ENCODE measurements at places on chromosomes 2 and 18.
A peak's percentile ranks its signal among the peaks of the same experiment; 100 is the strongest.

GRCh38 chr18:79064228-79064627 is 5.0 kb upstream of the ATP9B start:
- DNase-seq = no peak

DNA sequence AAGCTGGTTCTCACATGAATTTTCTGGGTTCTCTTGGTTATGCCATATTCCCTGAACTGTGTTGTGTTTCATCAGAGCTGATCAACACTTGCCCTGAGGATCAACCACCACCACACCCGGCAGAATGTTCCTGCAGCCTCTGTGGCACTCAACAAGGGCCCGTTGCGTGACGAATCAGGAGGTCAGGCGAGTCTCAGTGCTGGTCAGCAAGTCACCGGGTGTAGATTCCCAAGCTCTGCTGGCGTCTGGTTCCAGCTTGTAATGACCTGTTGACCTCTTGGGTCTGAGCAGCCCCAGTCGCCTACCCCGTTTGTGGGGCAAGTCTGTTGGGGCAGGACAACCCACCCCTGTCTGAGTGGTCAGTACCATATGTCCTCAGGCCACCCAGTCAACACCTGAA is 46.0 kb downstream of the ADCY3 start:
- no peak for DNase-seq

GRCh38 chr2:238929242-238930081 is 81.6 kb downstream of the TWIST2 start:
- DNase-seq = no peak

DNA sequence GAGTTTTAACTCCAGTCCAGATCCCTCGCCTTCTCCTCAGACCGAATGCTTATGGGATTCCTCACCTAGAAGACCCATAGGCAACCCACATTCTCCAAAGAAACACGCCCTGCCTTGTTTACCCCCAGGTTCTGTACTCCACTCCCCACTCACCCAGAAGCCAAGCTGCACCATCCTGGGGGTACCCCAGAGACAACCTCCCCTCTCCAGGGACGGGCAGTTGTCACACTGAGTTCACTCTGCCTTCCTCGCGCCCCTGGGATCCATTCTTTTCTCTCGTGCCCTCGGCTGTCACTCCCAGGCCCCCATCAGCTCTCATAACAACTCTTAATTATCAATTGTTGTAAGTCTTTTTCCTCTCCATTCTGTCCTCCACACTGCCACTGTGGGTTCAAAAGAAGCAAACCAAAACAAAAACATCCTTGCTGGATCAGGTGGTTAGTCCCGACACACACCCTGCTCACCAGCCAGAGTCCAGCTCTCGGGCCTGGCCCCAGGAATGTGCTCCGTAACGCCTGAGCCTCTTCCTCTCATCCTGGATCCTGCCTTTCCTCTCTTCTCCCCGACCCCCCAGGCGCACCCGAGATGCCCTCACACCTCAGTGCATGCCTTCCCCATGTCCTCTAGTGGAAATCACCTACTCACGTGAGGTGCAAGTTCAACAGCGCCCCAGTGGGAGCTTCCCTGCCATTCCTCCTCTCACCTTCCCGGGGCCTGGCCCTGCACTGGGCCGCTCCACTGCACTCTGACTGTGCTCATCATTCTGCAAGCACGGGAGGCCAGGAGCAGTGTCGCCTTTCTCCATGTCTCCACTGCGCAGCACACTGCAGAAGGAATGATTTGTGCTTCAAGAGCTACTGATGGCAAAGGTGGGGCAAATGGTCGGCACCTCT is 20.7 kb downstream of the COX7A2L start:
- no peak for DNase-seq

DNA sequence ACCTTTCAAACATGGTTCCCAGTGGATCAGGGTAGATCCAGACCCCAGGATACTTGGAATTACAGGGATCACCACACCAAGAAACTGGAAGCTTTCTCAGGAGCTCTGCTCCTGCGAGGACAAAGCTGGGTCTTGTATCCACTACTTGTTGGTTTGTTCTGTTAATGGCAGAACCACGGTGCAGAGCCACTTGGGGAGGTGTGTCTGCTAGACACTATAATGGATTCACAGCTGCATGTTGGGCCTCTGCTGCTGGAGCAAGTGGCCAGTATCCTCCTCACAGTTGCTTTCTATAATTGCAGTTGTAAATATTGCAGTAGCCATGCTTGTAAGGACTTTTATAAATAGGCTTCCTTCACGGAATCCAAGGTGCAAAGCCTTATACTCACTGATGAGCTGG is 12.9 kb downstream of the FOSL2 start:
- no peak for DNase-seq

GRCh38 chr2:120108749-120109148 is 95.9 kb downstream of the EPB41L5 start:
- no peak for DNase-seq

DNA sequence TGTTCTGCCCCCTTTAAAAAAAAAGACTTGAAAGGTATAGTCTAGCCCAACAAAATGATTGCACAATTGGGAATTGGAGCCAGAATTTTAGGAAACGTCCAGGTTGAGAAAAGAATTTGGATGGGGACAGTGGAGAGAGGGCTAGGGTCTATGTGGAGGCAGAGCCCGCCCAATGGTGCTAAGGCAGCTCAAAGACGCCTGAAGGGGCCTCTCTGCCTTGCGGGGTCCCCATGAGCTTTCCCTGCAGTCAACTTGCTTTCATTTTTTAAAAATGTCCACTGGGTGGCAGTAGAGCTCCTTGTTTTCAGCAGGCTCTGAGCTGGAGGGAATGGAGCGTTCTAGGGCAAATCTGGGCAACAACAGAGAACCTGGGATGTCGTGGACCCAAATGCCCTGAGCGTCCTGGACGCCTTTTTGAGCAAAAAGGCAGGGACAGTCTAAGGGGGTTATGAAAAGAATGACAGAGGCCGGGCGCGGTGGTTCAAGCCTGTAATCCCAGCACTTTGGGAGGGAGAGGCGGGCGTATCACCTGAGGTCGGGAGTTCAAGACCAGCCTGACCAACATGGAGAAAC is 40.2 kb upstream of the ITM2C start:
- DNase-seq = peak; percentile 8

DNA sequence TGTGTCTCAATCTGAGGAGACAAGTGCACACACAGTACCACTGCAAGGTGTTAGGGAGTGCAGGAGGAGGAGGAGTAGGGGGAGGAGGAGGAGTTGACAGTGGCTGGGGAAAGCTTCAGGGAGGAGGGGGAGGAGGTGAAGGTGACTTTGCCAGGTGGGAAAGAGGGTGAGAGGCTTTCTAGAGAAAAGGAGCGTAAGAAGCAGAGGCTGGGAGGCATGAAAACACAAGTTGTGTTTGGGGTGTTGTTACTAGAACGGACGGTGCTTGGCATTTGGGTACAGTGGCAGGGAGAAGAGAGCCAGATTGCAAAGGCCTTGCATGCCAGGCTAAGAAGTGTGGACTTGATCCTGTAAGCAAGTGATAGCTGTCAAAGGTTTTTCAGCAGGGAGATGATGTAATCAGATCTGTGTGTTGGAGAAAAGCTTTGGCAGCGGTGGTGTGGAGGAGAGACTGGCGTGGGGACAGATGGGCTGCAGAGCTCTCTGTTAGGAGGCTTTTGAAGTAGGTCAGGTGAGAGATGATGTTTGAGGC is 16.2 kb downstream of the TANC1 start:
- DNase-seq = no peak

- no peak for DNase-seq
These were observed 1.3 kb downstream of the USP34 start for GRCh38 chr2:61469424-61470121.

- DNase-seq = no peak
These were observed 31.7 kb downstream of the L3MBTL4 start for GRCh38 chr18:6382963-6383362.

GRCh38 chr2:95316466-95317122 is 19.4 kb downstream of the KCNIP3 start:
- DNase-seq = no peak

- DNase-seq = no peak
These were observed 60.9 kb downstream of the AAK1 start for GRCh38 chr2:69582582-69583176.

DNA sequence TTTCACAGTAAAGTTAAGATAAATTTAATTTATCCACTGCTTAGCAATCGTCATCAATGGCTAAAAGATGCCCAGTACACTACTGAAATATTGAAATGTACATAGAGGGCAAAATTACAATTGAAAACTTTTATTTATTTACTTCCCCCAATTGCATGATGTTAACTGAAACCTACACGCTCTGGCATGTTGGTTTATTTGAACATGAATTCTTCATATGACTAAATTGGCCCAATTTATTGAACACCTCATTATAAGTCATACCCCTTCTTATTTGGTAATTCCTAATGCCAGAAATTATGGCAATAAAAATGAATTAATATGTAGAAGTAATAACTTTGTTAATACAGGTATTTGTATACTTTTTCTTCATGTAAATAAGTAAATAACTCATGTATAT is 183.0 kb upstream of the ZC3H15 start:
- DNase-seq = no peak

GRCh38 chr2:43127208-43127940 is 99.0 kb downstream of the ZFP36L2 start:
- peak; percentile 98 for DNase-seq

GRCh38 chr2:96787411-96787810 is 26.7 kb downstream of the CNNM4 start:
- DNase-seq = no peak

GRCh38 chr18:23910032-23910431 is 104.5 kb upstream of the TTC39C start:
- no peak for DNase-seq

DNA sequence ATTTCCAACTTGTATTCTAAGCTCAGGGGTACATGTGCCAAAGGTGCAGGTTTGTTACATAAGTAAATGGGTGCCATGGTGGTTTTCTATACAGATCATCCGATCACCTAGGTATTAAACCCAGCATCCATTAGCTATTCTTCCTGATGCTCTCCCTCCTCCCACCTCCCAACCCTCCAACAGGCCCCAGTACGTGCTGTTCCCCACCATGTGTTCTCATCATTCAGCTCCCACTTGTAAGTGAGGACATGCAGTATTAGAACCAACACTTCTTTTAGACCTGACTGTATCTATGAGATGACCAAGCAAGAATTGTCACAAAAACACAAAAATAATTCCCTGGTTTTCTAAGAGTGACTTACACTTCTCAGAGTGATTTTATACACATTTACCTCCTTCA is 83.0 kb downstream of the VIT start:
- no peak for DNase-seq

DNA sequence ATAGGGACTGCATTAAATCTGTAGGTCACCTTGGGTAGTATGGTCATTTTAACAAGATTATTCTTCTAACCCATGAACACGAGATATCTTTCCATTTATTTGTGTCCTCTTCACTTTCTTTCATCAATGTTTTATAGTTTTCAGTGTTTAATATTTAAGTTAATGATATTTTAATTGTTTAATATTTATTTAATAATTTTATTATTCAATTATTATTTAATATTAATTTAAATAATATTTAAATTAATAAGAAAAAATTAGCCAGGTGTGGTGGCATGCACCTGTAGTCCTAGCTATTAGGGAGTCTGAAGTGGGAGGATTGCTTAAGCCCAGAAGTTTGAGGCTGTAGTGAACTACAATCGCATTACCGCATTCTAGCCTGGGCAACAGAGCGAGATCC is 33.0 kb downstream of the CASP10 start:
- no peak for DNase-seq

DNA sequence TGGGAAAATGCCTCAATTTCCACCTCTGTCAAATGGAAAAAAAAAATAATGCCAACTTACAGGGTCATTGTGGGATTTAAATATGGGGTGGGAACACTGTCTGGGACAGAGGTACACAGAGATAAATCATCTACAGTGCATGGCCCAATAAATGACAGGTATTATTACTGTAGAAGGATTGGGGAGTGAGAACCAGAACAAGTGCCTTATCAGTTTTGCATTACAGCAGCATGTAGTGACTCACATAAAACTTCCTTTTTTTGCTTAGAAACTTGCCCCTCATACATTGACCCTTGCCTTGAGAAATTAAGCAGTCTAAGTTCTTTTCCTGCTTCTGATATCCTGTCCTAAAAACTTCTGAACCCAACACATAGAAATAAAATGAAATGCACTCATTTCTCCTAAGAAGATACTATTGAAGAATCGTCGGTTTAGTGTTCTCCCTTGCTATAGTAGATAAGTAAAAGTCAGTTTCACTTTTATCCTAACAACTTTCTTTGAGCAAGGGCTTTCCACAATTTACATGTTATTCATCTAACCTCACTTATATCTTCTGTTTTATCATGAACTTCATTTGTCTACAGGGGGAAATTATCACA is 121.0 kb upstream of the HAAO start:
- no peak for DNase-seq

DNA sequence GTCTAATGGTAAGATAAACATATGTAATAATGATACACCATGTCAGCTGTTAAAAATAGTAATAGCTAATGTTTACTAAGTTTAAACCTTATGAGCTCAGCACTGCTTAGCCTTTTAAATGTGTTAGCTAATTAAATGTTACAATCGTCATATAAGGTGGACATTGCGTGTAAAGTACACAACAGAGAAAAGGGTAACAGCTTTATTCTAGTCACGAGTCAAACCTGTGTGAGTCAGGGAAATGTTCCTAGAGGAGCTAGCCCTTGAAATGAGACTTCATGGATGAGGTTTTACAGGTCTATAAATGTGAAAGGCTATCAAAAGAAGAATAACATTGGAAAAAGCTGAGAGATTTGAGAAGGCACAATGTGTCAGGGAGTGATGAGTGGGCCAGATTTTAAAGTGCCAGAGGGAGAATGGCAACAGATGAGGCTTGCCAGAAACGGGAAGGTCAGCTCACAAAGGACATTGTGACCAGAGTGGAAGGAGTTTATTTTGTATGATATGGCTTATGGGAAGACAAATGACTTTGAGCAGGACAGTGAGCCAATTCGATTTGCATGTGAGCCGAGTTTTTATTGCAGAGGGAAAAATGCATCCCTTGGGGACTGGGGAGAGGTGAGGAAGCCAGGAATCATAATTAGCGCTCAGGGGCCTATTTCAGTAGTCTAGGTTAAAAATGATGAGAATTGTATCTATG is 276.3 kb downstream of the CTNNA2 start:
- DNase-seq = no peak

DNA sequence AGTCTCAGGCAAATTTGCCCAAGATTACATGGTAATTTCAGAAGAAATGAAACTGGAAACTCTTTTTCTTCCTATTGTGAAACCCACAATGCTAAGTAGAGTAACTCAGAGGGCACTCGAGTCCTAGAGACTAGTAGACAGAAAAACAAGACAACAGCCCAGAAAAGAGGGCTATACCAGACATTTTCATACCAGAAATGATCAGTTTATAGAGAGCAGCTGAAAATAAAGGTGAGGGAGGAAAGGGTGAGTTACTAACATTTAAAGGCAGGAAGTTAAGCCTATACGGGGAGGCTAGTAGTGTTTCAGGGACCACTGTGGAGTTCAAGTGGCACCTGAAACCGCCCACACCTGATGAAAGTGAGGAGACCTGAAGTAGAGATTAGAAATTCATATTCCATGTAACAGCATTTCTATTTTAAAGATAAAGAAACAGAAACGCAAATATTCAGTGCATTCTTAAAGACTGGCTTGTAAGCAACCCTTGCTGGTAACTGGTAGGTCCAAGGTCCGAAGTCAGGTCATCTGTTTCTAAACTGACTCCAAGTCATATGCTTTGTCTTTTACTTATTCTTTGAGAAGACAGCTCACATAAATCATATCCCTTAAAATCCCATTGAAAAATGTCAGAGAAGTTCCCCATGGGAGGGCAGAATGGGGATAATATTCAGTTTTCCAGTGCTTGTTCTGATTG is 145.1 kb upstream of the ITGB6 start:
- DNase-seq = no peak

- DNase-seq = no peak
These were observed 67.8 kb downstream of the CIB4 start for GRCh38 chr2:26573241-26573925.

Data from stimulated activated CD8-positive, alpha-beta memory T cell treated with anti-CD3 and anti-CD28 coated beads, Interleukin-15, amount 100 ng/mL, for 24 hours (primary cell).